Activated CD4-positive, CD25-positive, alpha-beta regulatory T cell (primary cell): ENCODE measurements at places on chromosomes 3 and 15.

DNA sequence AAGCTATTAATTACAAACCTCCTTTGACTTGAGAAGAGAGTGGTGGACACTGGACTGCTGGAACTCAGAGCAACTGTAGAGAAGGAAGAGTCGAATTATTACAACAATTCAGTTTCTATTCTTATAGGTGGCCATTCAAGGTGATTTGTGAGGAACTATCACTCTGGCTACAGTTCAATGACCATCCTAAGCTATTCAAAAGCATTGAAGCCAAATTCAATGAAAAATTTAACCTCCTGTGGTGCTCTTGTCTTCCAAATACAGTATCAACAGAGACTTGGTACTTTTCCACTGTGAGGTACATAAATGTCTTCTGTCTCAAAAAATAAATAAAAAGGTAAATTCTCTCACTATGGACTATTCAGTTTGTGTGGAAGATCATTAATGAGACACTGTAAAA lies 513.3 kb upstream of the SEMA6D start:
- no peak for DNase-seq

- DNase-seq: no peak
These were observed 32.8 kb downstream of the BDH1 start for GRCh38 chr3:197522881-197523441.

DNA sequence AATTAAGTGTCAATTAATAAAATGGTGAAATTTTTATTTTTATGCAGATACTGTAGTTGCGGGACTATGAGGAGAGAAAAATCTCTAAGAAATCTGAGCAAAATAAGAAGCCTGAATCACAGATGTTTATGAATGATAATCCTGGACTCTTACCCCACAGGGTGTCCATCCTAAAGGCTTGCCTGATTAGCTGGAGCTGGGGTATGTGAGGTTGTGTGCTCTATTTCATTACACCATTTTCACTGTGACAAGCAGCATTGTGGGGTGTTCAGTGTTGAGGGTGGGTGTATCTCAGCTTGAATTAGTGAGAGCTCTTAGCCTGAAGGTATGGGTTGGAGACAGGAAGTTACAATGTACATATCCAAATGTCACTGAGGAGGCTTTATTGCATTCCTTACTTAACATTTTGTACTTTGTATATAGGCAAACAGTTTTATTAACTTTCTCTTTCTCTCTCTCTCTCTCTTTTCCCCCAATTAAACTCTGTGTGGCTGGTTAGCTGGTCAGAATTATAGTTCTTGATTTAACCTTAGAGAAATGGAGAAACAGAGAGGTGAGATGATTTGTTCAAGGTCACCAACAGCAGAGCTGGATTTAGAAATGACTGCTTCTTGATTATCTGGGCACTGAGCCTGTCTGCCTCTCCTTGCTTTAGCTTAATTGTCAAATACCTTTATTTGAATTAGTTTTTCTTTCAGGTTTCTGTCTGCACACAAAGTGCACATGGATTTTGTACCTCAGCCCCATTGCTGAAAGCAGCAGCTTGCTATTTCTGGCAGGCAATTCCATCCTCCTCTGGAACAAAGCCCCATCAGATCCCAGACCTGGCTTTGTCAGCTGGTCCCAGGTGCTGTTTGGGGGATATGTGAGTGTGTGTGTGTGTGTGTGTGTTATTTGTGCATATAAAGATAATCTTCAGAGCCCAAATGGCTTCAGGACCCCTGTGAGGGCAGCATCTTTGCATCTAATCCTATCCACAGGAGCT lies 35.8 kb downstream of the GJD2 start:
- DNase-seq: no peak

DNA sequence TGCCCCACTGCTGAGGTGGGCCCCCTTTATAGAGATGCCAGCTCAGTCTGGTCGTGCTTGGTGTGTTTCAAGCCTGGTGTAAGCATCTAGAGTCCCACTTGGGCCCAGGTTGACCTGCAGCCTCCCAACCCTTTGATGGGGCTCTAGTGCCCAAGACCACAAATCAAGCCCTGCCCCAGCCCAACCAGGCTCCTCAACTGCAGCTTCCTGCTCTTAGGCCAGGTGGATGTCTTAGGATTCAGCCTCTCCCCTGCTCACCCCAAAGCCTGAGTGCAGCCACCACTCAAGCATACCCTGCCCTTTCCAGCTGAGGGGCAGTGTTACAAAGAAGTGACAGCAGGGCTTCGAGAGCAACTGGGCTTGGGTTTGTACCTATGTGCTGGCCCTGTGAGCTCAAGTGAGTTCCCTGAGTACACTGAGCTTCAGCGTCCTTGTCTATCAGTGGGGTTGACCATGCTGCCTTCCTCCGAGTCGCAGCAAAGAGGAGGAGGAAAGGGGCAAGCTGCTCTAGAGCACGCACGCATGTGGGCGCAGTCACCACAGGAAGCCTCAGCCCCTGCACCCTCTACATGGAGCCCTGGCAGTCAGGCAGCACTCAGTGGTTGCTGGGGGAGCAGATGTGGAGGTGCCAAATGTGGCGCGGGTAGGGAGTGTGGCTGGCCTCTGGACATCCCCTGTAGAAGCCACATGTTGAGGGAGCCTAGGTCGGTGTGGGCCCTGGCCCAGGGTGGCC lies 120.7 kb downstream of the EEFSEC start:
- no peak for DNase-seq

GRCh38 chr15:79088426-79089205 lies 2.0 kb downstream of the RASGRF1 start:
- no peak for DNase-seq

GRCh38 chr3:46422617-46423016 lies 15.6 kb downstream of the CCRL2 start:
- no peak for DNase-seq
